ENCODE measurements at places on chromosomes 2 and 18.

- peak; percentile 57 for DNase-seq
These were observed 793.1 kb downstream of the ERBB4 start for GRCh38 chr2:211745295-211746097.

DNA sequence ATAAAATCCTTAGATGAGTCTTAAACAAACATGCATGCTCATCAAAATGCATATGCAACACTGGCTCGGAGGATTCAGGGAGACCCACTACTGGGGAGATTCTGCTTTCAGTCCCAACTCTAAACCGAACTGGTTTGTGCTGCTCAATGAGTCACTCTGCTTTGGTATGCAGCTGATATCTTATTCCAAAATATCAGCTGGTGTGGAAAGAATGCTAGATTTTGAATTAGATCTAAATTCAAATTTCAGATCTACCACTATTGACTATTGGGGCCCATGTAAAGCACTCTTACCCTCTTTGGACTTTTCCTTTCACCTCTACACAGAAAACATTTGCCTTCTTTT, 39.2 kb upstream of the TTN start:
- no peak for DNase-seq

DNA sequence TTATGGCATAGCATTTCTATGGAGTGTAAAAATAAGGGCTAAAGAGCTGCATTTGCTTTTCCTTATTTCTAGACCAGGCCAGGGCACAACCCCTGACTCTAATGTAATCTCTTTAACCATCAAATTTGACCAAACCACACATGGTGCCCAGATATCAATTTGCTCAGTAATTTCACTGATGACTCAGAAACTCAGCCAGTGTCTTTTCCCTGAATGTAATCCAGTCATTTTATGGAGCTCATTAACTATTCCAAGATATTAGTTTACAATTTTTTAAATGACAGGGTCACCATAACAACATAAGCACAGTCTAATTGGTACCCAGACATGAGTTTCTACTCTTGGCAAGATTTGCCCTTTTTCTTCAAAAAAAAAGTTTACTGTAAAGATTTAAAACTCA, 270.8 kb upstream of the AGAP1 start:
- DNase-seq = no peak

GRCh38 chr2:20211420-20211819, 13.5 kb downstream of the SDC1 start:
- DNase-seq = no peak

DNA sequence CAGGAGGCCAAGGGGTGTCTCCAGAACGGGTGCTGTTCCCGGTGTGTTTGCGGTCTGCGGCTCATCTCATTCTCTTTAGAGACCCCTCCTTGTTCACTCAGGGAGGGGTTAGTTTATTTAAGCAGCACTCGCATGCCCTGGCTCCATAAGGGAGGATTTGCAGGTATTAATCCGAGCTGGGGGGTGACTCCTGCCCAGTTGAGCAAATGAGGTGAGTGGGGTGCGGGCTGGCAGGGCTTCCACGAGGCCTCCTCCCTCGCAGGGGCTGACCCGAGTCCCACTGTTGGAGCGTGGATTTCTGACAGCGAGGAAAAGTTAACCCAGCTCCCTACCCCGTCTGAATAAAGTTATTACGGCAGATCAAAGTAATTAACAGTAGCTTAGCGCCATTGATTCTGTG, 371.8 kb upstream of the SALL3 start:
- DNase-seq = no peak

- DNase-seq = no peak
These were observed 127.6 kb upstream of the HNMT start for GRCh38 chr2:137836671-137837070.

- no peak for DNase-seq
These were observed 666.1 kb downstream of the BCL11A start for GRCh38 chr2:59887366-59887765.

DNA sequence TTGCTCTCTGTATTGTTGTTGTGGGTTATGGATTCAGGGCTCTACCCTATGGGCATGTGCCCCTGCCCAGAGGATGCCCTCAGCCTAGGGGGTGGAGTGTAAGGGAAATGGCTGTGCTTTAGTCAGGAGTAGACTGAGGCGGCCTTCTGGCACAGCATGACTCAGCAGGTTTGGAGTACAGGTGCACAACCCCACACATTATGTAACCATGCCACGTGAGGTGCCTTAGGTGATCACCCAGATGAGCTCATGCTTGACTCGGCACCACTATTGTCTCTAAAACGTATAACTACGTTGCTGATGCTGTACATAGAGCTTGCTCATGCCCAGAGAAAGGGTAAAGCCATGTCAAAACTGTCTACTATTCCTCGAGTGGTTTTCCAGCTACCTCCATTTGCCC, 48.3 kb upstream of the ZC3H15 start:
- no peak for DNase-seq

DNA sequence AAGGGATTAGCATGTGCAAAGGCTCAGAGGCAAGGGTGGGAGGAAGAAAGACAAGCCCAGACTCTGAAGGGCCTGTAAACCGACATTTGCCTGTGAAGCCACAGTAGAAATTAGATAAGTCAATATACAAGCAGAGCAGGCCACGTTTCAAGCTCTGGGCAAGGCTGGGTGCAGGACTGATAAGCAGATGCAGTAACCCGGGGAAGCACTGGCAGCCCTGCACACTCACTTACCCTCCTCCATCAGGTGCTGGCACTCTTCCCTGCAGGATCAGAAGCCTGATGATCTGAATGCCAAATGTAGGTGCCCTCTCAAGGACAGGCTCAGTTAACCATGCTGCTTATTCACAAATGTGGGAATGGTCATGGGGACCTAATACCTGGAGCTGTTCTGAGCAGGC, 46.3 kb upstream of the RAB12 start:
- DNase-seq = no peak

- no peak for DNase-seq
These were observed 479.4 kb downstream of the METTL4 start for GRCh38 chr18:2091937-2092336.

- DNase-seq = peak; percentile 59
These were observed 673 bp downstream of the PCBP1 start for GRCh38 chr2:70087702-70088597.

DNA sequence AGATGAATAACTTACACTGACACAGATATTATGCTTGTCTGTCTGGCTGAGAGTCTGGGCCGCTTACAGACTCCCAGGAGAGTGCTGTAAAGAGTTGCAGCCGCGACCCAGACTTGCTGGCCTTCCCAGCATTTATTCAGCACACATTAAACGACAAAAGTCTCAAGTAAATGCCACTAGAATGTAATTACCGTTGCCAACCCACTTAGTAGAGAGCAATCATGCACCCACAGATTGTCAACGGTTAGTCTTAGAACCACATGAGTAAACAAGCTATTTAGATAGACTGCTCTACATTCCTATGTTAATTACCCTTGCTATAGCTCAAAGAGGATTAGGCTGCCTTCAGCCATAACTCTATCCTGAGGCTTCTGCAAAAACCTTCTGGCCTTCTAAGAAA, 47.8 kb upstream of the C2orf74 start:
- DNase-seq = no peak

DNA sequence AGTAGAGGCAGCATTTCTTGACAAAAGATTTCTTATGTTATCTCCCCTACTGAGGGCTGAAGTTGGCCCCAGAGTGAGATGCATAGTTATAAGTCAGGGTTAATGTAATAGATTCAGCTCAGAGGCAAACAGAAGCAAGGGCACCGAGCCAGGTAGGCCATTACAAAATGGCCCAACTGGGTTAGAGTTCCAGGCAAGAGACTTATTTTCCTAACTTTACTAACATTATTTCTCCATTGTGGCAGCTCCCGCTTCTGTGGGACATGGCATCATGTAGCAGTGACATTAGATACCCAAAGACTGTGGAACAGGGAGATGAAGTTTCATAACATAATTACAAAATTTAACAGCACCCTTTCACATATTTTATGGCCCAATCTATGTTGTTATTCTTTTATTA, 27.1 kb downstream of the TSPYL6 start:
- DNase-seq = no peak

GRCh38 chr2:175393851-175394250, 212.3 kb upstream of the ATP5MC3 start:
- no peak for DNase-seq

- peak; percentile 93 for DNase-seq
These were observed 329.7 kb upstream of the NRP2 start for GRCh38 chr2:205352593-205352992.

DNA sequence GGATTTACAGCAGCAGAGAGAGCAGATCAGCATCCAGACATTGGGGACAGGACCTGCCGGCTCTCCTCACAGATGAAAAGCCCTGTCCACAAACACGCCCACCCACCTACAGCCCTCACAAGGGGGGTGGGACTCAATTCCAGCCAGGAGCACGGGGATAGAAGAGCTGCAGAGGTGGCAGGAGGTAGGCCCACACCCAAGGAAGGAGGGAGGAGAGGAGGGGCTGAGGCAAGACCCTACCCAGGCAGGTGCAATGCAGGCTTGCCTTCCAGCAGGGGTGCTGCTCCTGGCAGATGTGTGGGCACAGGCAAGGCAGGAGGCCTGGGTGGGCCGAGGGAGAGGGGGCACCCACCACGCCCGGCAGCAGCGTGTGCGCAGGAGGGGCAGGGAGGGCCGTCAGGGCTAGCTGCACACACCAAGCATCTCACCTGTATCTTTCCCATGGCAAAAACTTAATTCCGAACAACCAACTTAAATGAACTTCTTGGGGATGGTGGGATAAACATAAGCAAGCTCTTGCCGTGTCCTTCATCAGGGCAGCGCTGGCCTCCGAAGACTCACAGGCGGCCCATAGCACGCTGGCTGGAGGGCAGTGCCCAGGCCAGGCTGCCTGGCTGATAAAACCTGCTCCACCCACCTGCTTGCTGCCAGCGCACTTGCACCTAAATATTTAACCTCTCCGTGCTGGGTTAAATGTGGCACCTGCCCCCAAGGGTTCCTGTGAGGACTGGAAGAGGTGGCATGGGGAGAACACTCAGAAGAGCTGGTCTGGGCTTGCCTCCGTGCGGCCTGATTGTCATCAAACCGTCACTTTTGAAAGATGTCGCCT, 219.5 kb downstream of the HDAC4 start:
- no peak for DNase-seq

DNA sequence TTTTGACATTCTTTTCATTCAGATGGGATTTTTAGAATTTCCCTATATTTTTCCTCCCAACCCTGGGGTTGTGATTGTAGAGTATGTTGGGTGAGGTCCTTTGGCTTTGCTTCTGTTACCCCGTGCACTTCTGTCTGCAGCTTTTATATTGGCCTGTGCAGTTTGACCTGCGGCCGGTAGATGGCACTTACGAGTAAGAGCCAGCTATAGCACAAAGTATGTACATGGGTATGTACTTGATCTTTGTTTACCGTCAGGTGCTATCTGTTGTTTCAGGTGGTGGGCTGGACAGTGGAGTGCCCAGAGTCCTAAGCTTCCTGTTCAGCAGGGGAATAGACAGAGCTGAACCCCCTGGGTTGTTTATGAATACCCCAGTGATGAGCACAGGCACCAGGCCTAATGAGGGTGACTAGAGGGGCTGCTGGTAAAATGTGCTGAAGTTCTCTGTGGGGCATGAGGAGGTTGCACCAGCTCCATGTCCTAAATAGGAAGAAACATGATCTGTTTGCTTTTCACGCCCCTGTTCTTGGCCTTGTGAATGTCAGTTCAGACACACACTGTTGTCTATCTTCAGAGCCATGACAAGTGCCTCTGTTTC, 58.9 kb upstream of the THUMPD2 start:
- DNase-seq = peak; percentile 43

DNA sequence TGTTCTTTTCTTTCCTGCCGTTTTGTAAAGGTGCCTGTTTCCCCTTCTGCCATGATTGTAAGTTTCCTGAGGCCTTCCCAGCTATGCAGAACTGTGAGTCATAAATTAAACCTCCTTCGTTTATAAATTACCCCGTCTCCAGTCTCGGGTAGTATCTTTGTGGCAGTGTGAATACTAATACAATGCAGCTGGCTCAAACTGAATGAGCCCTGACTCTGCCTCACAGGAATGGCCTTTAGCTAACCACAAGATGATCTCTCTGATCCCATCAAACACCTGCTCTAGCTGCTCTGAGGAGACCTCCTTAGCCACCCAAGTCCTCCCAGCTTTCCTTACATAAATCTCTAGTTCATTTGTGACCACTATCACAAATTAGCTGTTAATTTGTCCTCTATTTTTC, 41.5 kb upstream of the CAB39 start:
- peak; percentile 43 for DNase-seq

DNA sequence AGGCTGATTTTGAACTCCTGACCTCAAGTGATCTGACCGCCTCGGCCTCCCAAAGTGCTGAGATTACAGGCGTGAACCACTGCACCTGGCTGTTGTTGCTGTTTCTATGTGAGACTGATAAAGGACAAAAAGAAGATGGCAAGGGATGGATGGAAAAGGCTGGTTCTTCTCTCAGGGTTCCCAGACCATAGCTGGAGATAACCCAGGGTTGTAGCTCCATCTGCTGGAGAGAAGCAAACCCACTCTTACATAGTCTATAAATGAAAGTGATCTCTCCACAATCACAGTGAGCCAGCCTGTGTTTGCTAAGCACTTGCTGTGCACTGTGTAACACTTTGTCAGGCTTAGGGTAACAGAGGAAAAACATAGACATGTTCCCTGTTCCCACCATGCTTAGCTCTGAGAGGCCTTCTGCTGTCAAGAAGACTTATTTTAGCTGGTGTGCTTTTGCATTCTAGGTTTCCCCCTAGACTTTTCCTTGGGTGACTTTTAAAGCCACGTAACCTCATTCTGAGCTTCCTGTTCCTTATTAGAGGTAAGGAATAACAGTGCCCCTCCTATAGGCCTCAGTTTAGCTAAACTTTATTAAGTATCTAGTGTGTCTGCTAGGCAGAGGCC, 49.7 kb downstream of the LIMS1 start:
- DNase-seq = peak; percentile 86

DNA sequence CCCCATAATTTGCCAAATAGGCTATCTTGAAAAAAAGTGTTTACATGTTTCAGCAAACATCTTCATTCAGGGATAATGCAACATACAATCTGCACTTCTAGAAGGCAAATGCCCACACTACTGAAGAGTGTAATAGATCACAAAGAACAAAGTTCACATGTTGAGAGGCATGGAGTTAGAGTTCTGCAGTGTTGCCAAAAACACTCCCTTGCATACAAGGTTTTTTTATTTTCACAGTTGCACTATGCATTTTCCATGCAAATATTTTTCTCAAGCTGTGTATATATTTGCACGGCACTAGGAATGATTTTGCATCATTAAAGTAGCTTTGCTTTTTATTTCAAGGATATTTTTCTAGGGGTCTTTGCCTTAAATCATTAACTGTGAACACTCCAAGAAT, 409.9 kb downstream of the THSD7B start:
- DNase-seq = no peak

GRCh38 chr2:67268797-67269196, 128.3 kb upstream of the ETAA1 start:
- DNase-seq = peak; percentile 43

All from fibroblast of skin of scalp (primary cell).